ENCODE measurements at places on chromosomes 16 and 17. TPM values are rescaled to one million over a fixed set of nuclear protein-coding genes. Genes with fewer than 3 reads are reported as not detected.

- DNase-seq, result no peak
Measured at GRCh38 chr16:11744075-11744470, 1.4 kb upstream of the TXNDC11 start.

GRCh38 chr17:8226536-8227237 lies 16.3 kb upstream of the AURKB start:
- no peak for DNase-seq

DNA sequence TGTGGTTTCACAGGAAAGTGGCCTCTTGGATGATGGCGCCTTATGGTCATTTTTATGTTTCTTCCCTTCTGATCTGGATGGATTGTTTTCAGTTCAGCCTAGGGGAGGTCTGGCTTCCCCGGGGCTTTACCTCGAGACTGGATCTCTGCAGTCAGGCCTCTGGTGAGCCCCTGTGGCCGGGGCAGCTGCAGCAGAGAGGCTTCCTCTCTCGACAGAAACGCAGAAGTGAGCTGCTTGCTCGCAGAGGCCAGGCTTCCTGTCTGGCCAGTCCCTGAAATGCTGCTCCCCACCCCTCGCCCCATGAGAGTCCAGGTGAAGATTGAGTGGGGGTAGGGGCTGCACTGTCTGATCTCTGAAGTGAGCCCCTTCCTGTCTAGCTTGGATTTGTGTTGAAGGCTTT lies 44.0 kb downstream of the PLCG2 start:
- no peak for DNase-seq

DNA sequence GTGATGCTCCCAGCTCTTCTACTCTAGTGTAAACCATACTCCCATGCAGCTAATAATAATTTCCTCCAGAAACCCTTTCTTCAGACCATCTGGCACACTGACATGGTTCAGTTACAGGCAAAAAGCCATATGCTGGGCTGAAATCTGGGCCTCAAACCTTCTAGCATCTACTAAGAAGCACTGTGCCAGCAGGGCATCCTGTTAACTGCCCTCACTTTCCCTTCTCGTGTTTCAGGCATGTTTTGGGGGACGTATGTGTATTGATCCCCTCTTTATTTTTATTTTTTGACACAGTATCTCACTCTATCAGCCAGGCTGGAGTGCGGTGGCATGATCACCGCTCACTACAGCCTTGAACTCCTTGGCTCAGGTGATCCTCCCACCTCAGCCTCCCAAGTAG lies 33.3 kb downstream of the STAT5A start:
- no peak for DNase-seq

The MEIOC gene
- total RNA-seq, result not detected

DNA sequence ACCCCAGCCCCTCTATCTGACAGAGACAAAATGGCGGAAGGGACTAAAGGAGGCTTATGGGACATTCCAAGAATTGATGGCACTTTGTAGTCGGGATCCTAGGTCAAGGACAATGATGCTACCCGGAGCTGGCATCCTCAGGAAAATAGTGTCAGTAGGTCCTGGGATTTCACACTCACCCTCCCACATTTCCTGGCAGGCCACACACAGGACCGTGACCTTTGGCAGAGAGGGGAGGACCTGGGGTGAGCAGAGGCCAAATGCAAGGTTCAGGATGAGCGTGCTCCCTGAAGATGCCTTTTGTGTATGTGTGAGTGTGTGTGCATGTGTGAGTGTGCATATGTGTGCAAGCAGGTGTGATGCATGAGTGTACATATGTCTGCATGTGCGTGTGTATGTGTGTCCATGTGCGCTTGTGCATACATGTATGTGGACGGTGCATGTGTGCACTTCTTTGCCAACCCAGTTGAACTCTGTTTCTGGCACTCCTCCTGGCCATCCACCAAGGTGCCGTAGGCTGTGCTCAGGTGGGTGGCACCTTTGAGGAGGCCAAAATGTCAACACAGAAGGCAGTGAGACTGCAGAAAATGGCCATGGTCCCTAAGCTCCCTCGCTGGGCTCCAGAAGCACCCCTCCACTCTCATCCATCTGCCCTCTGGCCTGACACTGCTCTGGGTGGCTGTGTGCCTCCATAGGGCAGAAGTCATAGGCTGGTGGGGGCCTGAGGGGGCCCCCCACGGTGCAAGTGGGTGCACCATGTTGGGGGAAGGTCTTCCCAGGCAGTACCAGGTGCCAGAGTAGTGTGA lies 60.3 kb downstream of the SNX20 start:
- DNase-seq, result no peak

GRCh38 chr17:2064980-2065785 lies 10.3 kb downstream of the HIC1 start:
- no peak for DNase-seq

- DNase-seq, result no peak
Measured at GRCh38 chr16:86570558-86571529, 4.2 kb downstream of the FOXC2 start.

DNA sequence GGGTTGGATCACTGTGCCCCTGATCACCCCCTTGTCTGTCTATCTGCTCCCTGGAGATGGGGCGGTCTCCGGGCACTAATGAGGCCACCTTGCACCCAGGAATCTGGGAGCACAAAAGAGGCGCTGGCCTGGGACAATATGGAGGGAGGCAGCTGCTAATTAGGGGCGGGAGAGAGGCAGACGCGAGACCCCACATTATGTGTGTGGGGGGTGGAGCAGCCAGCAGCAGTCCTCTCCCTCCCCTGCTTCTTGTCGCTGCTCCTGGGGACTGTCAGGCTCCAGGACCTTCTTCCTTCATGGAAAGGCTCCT lies 324 bp upstream of the HCRT start:
- DNase-seq, result no peak

The SSTR5 gene
- 3.0 TPM for total RNA-seq

DNA sequence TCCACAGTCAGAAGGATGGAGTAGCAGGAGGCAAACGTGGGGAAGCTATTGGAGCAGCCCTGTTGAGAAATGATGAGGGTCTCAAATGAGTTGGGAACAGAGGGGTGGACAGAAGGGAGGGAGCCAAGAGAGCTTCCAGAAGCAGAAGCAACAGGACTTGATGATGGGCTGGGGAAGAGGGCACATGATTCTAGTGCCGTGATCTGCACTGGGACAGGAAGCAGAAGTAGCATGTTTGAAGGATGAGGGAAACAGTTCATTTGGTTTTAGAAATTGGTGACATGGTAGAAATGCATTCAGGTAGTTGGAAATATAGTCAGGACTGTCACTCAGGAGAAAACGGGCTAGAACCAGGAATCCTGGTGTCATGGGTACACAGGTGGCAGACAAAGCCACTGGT lies 19.4 kb downstream of the EMP2 start:
- DNase-seq, result no peak

The KIF18B gene
- total RNA-seq, result not detected

GRCh38 chr17:66494023-66494803 lies 191.8 kb downstream of the PRKCA start:
- no peak for DNase-seq

The EFCAB13 gene
- total RNA-seq, result 8.1 TPM

GRCh38 chr17:72479113-72479512 lies 358.3 kb downstream of the SOX9 start:
- no peak for DNase-seq

GRCh38 chr16:5459863-5460262 lies 362.3 kb upstream of the EEF2KMT start:
- DNase-seq, result no peak

DNA sequence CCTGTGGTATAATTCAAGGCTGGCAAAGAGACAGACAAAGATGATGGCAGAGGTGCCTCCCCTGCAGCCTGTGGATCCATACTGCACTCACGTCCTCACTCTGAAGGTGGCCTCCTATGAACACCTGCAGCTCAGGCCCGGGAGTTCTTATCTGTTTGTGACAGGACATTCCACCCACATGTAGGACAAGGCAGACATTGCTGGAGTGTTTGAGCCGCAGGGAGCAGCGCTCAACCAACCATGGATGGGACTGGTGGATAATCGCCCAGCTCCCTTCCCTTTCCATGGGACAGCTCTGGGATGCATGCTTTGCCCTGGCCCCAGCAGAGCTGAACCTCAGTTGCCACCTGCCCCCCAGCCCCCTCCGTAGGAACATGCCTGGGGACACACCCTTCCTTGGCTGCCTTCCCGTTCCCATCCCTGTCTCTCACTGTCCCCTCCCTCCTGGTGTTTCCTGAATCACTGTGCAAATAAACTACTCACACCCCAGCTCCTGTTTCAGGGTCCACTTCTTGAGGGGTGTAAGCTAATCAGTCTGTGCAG lies 22.2 kb downstream of the ITPRIPL2 start:
- no peak for DNase-seq

DNA sequence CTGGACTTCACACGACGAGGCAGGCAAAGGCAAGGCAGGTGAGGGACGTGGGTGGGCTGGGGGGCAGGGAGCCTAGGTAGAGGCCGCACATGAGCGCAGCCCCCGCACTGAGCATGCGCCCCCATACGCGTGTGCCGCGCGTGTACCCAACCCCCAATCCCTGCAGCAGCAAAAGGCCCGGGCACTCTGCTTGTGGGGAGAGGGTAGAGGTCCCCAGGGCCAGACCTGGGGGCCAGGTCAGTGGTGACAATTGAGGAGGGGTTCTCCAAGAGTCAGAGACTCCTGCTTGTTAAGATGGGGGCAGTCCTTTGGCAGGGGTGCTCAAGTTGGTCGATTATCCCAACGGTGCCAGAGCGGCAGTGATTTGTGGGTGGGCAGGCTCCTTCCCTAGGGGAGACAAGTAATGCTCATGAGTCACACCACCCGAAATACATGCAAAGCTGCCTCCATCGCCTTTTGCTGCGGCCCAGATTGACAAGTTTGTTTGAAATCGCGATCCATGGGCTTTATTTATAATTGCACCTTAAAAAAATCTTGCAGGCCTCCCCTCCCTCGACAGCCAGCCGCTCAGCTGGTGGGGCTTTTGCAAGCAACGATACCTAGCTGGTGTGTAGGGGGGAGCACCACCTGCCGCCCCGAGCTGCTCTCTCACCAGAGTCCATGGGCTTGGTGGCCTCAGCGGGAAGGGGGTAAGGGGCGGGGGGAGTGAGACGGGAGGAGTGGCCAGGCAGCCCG lies 1.1 kb upstream of the GIT1 start:
- no peak for DNase-seq

Measured in thoracic aorta (tissue), 2 donors.